ENCODE measurements at places on chromosomes 5 and 9.

DNA sequence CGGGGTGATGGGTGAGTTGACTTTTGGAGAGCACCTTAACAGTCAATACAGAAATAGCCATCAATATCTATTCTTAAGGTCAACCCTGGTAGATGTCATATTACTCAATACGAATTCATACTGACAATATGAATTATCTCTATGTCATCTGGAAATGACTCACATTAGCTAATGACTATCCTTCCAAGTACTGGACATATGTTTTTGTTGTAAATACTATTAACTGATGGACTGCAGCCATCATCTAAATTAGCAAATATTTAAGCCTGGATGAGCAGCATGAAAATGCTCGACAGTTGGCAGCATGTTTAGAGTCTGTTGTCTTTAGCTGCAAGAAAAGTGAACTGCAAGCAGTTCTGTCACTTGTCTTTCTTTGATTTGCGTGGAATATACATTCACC is 19.6 kb upstream of the ISOC1 start:
- DNase-seq = no peak

- no peak for DNase-seq
Observed at GRCh38 chr9:97504381-97505216, 3.1 kb downstream of the TMOD1 start.

DNA sequence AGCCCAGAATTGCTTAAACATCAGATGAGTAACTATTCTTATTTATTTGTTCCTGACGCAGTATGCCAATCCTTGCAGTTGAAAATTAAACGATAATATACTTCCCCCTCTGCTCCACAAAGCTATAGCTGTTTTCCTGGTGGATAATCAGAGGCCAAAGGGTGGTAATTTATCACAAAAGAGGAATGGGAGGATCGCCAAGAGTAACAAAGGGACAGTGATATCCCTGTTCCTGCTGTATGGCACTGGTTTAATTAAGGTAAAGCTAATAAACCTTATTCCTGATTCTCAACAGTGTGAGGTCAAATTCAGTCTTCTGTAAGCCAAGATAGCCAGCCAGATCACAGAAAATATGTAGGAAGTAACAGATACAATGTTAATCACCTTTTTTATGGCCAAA is 33.4 kb upstream of the PTGER4 start:
- DNase-seq = no peak

DNA sequence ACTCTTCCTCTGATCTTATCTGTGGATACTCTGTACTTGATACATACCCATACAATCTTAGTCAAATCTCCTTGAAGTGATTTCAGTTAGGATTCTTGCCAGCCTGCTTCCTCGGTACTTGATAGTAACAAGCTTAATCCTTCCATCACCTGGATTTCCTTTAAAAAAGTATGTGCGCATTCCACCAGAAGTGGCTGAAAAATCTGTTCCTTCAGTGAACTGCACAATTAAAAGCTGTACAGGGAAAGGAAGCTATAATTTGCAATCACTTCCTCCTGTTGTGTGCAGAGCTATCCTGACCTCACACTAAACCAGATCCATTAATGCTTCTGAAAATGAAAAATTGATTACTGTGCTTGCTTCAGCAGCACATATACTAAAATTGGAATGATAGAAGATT is 47.3 kb downstream of the PWWP2A start:
- no peak for DNase-seq

GRCh38 chr5:23977997-23978396 is 470.6 kb downstream of the PRDM9 start:
- no peak for DNase-seq

DNA sequence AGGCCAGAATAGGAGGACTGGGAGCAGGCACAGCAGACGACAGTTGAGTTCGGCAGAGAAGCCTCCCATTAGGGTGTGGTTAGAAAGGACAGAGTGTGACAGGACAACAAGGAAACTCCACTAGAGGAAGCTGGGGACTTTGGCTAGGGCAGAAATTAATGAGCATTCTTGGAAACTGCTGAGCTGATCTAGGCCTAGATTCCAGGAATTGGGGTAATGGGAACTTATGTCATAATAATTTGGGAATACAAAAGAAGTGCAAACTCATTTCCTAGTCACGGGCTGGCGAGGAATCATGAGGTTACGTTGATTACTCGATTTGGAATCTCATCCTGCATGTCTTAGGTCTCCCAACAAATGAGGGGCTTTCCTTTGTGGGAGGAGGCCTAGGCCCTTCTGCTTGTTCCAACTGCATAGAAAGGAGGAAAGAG is 144.6 kb upstream of the RPS23 start:
- DNase-seq = no peak

GRCh38 chr5:124583469-124584350 is 162.7 kb downstream of the ZNF608 start:
- DNase-seq = no peak

DNA sequence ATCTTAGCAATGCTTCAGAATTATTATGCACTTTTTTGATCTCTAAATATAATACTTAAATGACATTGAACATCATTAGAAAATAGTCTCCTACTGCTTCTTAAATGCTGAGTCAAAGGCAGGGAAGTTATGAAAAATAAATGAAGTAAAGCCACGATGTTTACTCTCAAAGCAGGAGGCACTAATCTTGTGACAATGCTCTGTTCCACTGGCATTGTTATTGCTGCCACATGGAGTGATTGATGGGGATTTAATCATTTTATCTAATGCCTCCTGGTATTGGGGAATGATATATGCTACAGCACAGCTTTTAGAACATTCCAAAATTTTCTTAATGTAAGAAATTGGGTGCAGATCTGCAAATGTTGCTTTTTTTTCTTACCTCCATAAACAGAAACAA is 1655.4 kb upstream of the NUDT12 start:
- DNase-seq = no peak

DNA sequence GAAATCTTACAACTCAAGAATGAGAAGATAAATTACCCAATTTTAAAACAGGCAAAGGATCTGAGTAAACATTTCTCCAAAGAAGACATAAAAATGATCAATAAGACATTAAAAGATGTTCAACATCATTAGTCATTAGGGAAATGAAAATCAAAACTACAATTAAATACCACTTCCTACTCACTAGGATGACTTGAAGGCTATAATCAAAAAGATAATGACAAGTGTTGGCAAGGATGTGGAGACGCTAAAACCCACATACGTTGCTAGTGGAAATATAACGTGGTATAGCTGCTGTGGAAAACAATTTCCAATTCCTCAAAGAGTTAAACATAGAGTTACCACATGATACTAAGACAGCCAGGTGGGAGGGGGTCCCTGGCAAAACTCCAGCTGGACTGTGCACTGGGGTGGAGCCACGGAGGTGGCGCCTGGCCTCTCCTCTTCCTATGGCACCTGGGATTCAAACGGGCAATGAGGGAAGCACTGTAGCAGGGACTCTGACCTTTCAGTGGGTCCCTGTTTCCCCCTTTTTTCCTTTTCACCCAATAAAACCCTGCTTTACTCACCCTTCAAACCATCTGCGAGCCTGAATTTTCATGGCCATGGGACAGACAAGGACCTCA is 5.9 kb downstream of the ARSB start:
- DNase-seq = no peak

GRCh38 chr5:136047858-136048257 is 19.1 kb downstream of the TGFBI start:
- no peak for DNase-seq

DNA sequence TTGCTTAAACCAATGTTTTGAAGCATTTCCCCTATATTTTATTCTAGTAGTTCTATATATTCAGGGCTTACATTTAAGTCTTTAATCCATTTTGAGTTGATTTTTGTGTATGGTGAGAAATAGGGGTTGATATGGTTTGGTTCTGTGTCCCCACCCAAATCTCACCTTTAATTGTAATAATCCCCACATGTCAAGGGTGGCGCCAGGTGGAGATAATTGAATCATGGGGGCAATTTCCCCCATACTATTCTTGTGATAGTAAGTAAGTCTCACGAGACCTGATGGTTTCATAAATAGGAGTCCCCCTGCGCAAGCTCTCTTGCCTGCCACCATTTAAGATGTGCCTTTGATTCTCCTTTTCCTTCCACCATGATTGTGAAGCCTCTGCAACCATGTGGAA is 92.2 kb upstream of the TBC1D2 start:
- no peak for DNase-seq

DNA sequence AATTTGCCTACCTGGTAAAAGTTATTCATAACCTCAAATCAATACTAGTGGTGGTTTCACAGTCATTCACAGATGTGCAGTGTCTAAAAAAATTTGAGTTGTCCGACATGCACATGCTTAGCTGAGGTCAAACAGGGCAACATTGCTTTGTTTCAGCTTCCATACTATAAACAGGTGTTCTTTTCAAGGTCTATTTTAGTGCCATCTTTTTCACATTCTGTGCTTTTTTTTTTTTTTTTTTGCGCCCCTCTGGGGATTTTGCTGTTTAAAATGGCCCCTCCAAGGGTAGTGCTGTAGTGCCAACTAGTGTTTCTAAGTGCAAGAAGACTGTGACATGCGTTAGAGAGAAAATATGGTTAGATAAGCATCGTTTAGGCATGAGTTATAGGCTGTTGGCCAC is 14.5 kb downstream of the PHAX start:
- no peak for DNase-seq

- DNase-seq = no peak
Observed at GRCh38 chr5:622359-622758, 10.2 kb downstream of the CEP72 start.

- no peak for DNase-seq
Observed at GRCh38 chr5:171823269-171823668, 37.7 kb downstream of the SMIM23 start.

- DNase-seq = no peak
Observed at GRCh38 chr5:54703565-54704255, 186.2 kb downstream of the SNX18 start.

DNA sequence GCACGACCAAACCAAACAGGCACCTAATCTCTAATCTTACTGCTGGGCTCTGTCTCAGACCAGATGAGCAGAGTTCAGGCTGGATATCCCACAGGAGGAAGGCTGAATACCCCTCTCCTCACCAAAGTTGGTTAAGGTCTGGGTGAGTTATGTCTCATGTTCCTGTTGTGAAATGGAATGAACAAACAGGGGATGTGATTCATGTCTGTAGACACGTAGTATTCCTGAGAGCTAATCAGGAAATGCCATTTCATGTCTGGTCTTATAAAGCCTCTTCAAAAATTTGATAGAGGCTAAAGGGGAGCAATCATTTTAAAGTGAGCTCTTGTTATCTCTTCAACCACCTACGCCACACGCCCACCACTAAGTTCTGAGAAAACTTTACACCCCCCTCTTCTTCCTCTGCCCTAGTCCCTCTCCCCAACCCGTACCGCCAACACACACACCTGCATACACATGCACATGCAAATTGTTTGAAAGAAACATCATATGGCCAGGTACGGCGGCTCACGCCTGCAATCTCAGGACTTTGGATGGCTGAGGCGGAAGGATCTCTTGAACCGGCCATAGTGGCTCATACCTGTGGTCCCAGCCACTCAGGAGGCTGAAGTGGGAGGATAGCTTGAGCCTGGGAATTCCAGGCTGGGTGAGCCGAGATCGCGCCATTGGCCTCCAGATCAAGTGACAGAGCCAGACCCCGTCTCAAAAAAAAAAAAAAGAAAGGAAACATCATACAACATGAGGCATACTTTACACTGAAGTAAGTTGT is 69.8 kb upstream of the RAI14 start:
- DNase-seq = no peak

All from NCI-H2107 (cell line).